ENCODE measurements at places on chromosomes 6 and 20.

DNA sequence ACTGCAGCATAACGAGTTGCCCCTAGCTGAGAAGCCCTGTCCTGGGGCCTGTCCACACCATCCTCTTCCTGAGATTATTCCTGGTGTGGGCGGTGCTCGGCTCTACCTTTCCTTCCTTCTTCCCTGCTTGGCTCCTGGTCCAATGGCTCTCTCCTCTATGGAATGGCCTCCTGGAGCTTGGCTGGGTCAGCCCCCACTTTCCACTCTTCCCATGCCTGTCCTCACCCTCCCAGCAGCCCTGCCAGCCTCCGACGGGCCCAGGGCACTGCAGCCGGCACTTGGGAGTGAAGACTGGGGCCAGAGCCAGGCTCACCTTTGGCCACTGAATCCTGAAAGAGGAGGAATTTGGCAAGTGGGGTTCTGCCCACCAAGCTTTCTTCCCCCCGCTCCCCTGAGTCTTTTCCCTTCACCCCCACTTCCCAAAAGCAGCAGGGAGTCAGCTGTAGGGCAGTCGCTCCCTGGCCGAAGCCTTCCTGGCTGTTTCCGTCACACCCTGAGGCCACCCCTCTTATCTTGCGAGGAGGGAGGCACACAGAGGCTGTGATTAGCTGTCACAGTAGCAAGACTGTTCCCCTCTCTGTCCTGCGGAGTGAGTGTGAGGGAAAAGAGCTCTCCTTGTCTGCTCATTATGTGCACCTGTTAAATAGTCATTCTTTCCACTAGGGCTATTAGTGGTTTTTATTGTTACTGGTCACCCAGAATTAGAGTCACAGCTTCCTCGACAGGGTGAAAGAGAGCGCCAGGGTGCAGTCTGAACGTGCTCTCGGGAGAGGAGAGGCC, 6.3 kb upstream of the CDSN start:
- H3K27me3 ChIP-seq: peaks cover 18% of the 10 kb centered on the region
- H3K36me3 ChIP-seq: no peaks in the 10 kb centered on the region
- H3K4me1 ChIP-seq: no peaks in the 10 kb centered on the region
- H3K27ac ChIP-seq: no peak overlapping the region
- no peak overlapping the region for H3K4me3 ChIP-seq
- DNase-seq: no peak

- no peak overlapping the region for H3K4me3 ChIP-seq
- no peaks in the 10 kb centered on the region for H3K27me3 ChIP-seq
- peaks cover 17% of the 10 kb centered on the region for H3K4me1 ChIP-seq
These were observed 21.0 kb downstream of the LATS1 start for GRCh38 chr6:149696901-149697300.

DNA sequence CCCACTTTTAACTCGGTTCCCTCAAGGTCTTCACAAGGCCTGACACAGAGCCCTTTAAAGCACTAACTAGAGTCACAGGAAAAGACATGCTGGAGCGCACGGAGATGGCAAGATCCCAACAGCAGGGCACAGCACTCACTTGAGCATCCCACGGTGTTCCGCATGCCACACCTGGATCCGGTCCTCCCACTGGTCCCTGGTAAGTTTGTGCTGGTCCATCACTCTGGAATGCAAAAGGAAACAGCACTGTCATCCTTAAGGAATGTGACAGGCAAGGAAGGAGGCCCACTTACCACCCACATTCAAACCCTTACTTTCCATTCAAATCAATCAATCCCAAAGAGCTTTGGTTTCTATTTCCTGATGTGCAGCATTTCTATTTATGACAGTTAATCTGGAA, 34.7 kb downstream of the EZR start:
- no peak for DNase-seq
- H3K27ac ChIP-seq: no peak overlapping the region
- peaks cover 91% of the 10 kb centered on the region for H3K36me3 ChIP-seq
- H3K4me1 ChIP-seq: peaks cover 9% of the 10 kb centered on the region
- H3K27me3 ChIP-seq: no peaks in the 10 kb centered on the region

- peaks cover 25% of the 10 kb centered on the region for H3K27me3 ChIP-seq
- H3K4me1 ChIP-seq: peaks cover 7% of the 10 kb centered on the region
- no peaks in the 10 kb centered on the region for H3K36me3 ChIP-seq
- H3K4me3 ChIP-seq: no peak overlapping the region
- H3K27ac ChIP-seq: no peak overlapping the region
These were observed 48.4 kb upstream of the SNAP25 start for GRCh38 chr20:10170261-10170660.

DNA sequence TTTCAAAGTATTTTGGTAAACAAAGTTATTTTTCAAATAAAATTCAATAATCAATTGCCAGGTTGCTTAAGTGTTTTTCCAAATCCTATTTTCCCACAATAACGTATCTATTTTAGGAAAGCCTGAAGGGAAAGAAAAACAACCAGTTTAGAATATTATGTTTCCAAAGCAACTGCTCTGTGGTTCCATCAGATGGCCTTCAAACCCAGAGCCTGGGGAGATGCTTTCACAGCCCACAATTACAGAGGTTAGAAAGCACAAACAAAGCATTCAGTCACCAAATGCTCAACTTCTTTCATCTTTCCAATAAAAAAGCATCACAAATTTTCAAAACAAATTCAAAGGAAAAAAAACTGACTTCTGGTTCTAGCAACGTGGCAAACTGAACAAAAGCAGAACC, 66.0 kb downstream of the ELOVL5 start:
- H3K27me3 ChIP-seq: no peaks in the 10 kb centered on the region
- DNase-seq: no peak
- H3K27ac ChIP-seq: no peak overlapping the region
- H3K36me3 ChIP-seq: peaks cover 75% of the 10 kb centered on the region
- H3K4me3 ChIP-seq: no peak overlapping the region

- H3K4me3 ChIP-seq: no peak overlapping the region
- H3K27ac ChIP-seq: no peak overlapping the region
- H3K4me1 ChIP-seq: no peaks in the 10 kb centered on the region
- no peak for DNase-seq
- no peaks in the 10 kb centered on the region for H3K27me3 ChIP-seq
- H3K36me3 ChIP-seq: no peaks in the 10 kb centered on the region
These were observed 25.7 kb downstream of the DST start for GRCh38 chr6:56616967-56617366.

DNA sequence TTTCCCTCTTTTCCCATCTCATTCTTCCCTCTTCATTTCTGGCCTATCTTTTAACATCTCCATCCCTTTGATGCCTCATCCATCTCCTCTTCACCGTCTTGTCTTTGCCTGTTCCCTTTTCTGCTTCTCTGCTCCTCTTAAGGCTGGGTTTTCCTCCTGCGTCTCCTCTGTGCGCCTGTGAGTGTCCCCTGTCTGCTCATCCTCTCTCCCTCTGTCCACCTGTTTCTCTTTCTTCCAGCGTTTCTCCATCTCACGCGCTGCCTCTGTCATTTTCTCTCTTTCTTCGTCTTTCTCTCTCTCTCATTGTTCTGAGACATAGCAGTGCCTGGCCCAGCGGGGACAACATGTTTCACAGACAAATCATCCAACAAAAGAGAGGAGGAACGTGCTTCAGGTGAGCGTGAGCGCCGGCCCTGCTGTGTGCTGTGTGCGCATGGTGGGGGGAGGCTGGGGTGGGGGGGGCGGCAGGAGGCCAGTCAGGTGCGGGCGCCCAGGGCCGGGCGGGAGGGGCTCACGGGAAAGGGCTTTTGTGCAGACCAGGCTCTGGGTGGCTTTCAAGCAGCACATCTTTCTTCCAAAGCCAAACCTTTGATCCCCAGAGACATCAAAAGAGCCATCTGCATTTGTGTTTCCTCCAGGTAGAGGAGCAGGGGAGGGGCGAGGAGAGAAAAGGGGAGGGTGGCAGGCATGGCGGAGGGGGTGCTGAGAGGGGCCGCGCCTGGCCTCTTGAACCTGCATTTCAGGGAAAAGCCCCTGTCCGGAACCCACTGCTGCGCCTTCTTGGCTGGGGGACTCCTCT, 121.3 kb downstream of the VEGFA start:
- no peak overlapping the region for H3K27ac ChIP-seq
- H3K4me1 ChIP-seq: no peaks in the 10 kb centered on the region
- no peak overlapping the region for H3K4me3 ChIP-seq
- H3K36me3 ChIP-seq: no peaks in the 10 kb centered on the region
- peaks cover 28% of the 10 kb centered on the region for H3K27me3 ChIP-seq

DNA sequence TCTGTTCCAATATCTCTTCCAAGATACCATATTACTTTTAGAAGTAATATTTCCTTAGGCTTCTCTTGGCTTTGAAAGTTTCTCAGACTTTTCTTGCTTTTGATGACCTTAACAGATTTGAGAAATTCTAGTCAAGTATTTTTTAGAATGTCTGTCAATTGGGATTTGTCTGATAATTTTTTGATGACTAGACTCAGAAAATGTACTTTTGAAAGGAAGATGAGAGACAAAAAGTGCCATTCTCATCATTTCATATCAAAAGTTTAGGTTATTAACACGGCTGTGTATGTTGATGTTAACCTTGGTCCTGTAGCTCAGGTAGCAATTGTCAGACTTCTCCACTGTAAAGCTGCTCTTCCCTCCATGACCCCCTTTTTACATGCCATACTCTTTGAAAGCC, 651.5 kb downstream of the EYS start:
- H3K4me3 ChIP-seq: no peak overlapping the region
- no peak overlapping the region for H3K27ac ChIP-seq
- no peaks in the 10 kb centered on the region for H3K36me3 ChIP-seq
- no peak for DNase-seq

DNA sequence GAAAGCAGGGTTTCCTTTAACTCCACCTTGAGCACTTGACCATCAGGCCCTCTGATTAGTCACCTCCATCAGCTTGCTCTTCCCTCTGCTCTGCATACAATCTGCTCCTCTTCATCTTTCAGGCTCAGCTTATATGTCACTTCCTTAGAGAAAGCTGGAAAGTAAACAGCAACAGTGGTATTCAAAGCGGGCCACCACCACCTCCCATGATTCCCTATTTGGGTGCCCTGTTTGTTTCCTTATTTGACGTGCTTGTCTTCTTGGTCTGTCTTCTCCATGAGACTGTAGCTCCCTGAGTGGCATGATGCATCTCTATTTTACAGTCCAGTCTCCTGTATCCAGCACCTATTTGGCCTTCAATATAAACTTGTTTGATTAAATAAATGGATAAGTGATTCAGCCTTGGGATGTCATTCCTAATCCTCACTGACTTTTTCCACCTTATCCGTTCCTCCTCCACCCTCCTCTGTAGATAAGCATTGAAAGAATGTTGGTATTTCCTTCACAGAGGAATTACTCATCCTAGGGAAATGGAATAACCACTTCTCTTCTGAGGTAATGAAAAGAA, 102.8 kb upstream of the SGK1 start:
- H3K36me3 ChIP-seq: no peaks in the 10 kb centered on the region
- no peak for DNase-seq
- no peaks in the 10 kb centered on the region for H3K27me3 ChIP-seq
- H3K4me1 ChIP-seq: peaks cover 23% of the 10 kb centered on the region

DNA sequence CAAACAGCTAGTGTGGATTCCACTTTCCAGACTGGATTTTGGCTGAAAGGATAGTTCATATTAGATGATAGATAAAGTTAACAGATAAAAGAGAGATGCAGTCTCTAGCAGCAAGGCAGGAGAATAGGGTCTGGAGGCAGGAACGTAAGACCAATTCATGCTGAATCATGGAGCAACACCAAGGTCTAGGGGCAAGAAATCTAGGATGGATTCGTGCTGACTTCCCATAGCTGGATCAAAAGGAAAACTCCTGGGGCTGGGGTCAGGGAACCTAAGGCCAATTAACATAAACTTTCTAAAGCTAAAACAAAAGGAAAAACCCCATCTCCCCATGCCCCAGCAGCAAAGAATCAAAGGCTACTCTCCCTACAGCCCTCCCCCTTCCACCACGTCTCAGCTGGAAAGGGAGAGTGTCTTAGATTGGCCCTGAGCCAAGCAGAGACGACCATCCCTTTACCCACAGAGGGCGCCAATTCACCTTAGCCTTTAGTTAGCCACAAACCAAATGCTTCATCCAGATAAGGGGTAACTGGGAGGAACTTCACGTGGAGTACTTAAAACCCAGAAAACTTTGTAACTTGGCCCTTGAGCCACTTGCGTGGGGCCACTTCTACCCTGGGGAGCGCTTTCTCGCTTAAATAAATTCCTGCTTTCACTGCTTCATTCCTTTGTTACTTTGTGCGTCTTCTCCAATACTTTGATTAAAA, 7.6 kb downstream of the TREM1 start:
- H3K27me3 ChIP-seq: peaks cover 18% of the 10 kb centered on the region
- no peaks in the 10 kb centered on the region for H3K36me3 ChIP-seq
- DNase-seq: peak; percentile 54
- H3K27ac ChIP-seq: no peak overlapping the region
- peaks cover 6% of the 10 kb centered on the region for H3K4me1 ChIP-seq

GRCh38 chr20:1924910-1925861, 30.0 kb downstream of the SIRPA start:
- DNase-seq: no peak
- H3K27me3 ChIP-seq: no peaks in the 10 kb centered on the region
- H3K4me3 ChIP-seq: no peak overlapping the region
- H3K27ac ChIP-seq: no peak overlapping the region
- no peaks in the 10 kb centered on the region for H3K4me1 ChIP-seq

- no peaks in the 10 kb centered on the region for H3K36me3 ChIP-seq
- H3K27me3 ChIP-seq: peaks cover 32% of the 10 kb centered on the region
- no peaks in the 10 kb centered on the region for H3K4me1 ChIP-seq
- no peak for DNase-seq
- no peak overlapping the region for H3K27ac ChIP-seq
These were observed 24.5 kb upstream of the GRM4 start for GRCh38 chr6:34170346-34170745.

DNA sequence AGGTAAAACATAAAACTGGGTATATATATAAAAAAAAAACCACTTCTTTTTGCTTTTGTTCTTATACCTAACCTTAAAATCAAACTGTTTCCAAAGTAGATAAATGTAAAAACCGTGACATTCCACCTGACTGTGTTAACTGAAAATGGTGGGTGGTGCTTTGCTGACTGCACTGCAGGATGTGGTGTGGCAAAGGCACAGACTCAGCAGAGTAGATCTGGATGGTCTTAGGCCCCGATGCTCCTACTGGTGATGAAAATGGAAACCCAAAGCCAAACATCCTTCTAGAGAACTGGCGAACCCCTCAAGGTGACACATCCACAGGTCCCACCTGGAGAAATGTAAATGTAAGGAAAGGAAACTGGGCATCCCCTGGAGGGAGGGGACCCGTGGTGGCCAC, 8.9 kb downstream of the TGIF2 start:
- peak overlapping the region; percentile 13 for H3K4me3 ChIP-seq
- H3K27ac ChIP-seq: peak overlapping the region; percentile 86
- H3K27me3 ChIP-seq: no peaks in the 10 kb centered on the region
- peaks cover 27% of the 10 kb centered on the region for H3K4me1 ChIP-seq

- no peak overlapping the region for H3K4me3 ChIP-seq
- no peak overlapping the region for H3K27ac ChIP-seq
- peaks cover 2% of the 10 kb centered on the region for H3K27me3 ChIP-seq
- no peaks in the 10 kb centered on the region for H3K4me1 ChIP-seq
- no peaks in the 10 kb centered on the region for H3K36me3 ChIP-seq
These were observed 7.0 kb upstream of the NXT1 start for GRCh38 chr20:23343590-23343989.
